ENCODE measurements at places on chromosomes 3 and 15.

DNA sequence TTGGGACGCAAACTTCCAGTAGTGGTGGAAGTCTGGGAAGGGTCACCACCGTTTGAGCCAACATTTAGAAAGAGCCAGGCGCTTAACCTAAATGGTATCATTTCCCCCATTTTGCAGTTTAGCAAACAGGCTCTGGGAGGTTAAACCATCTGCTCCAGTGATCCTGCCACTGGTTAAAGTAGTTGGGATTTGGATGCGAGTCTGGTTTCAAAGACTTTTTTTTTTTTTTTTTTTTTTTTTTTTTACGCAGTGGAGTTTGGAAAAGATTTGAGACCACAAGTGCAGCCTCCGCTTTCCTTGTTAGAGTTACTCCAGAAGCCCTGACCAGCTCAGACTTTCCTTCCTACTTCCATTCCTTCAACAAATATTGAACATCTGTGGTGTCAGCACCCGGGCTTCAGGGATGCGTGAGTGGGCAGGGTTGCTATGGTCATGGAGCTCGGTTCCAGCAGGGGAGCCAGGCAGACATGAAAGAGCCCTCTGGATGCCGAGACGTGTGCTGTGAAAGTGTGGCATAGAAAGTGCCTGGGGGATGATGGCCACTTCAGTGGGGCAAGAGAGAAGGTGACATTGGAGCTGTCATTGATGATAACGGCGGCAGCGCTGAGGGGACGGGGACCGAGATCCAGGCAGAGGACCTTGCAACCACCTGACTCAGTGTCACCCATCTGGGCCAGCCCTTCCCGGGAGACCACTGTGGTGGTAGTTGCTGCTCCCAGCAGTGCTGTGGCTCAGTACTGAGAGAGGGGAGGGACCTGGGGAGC, 1.1 kb upstream of the RNU6-1 start:
- peak; percentile 80 for DNase-seq

GRCh38 chr3:169662843-169663160, 710 bp downstream of the MECOM start:
- DNase-seq = peak; percentile 92

- DNase-seq = no peak
Measured at GRCh38 chr3:194083637-194084224, 52.2 kb upstream of the HES1 start.

GRCh38 chr3:72659596-72659995, 188.6 kb downstream of the SHQ1 start:
- DNase-seq = peak; percentile 32

DNA sequence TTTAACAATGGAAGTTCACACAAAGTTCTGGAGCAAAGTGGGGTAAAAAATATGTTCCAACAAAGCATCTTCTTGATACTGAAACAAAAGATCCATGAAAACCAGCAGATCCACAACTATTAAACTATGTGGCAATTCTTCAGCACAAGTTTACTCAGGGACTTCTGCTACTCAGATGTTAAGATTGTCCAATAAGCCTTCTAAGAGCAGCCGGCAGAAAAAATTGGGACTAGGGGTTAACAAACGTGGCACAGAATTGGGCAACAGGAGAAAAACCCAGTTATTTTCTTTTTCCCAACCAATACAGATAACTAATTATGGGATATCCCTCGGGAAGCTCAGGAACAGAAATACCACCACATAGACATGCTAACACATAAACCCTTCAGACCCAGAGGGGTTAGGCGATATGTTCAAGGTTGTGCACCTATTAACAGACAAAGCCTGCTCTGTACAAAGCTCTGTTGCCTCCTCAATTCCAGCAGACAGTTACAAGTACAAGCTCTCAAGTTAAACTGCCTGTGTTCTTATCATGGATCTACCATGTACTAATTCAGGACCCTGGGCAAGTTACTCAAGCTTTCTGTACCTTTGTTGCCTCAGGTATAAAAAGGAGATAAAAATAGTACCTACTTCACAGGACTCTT, 6.8 kb downstream of the SSR3 start:
- DNase-seq = no peak

DNA sequence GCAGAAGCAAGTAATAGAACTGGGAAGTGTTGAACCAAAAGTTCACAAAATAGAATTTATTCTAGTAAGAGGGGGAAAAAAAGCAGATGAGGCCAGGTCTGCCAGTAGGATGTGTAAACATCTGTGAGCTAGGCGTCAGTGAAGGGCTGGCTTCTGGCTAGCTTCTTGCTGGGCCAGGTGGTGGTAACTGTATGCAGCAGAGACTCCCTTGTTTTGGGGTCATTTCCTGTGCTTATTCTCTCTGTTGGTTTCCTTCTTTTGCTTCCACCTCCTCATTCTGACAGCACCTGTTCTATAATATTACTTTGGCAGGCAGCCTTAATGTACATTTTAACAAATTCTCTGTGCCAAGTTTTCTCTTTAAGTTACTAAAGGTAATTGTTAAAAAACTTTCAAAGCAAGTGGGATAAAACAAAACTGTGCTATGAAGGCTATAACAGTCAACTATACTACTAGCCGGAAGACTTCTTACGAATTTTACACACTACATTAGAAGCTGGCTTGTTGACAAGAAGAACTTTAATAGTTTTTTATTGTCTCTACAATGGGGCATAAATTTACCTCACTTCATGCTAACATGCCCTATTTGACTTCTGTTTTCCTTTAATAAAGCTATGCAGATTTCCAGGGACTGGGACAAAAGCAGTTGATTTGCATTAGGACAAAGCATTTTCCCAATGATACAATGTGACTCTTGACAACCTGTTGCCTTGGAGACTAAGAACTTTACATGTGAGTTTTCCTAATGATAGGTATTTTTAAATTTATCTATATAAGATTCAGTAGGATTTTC, 318.8 kb upstream of the NAALADL2 start:
- peak; percentile 55 for DNase-seq

GRCh38 chr15:44159492-44159891, 35.6 kb downstream of the FRMD5 start:
- no peak for DNase-seq

- no peak for DNase-seq
Measured at GRCh38 chr3:158768361-158768787, 33.5 kb upstream of the MFSD1 start.

DNA sequence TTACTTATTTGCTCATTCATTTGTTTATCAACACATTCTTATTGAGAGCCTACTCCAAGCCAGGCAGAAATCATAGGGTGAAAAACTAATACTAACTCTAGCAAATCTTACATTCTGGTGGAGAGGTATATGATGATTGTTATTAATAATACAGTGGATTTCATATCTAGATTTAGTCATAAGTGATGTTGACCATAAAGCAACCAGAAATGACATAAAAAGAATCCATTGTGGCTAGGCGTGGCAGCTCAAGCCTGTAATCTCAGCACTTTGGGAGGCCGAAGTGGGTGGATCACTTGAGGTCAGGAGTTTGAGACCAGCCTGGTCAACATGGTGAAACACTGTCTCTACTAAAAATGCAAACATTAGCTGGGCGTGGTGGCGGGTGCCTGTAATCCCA, 26.2 kb upstream of the IL20RB start:
- DNase-seq = no peak

DNA sequence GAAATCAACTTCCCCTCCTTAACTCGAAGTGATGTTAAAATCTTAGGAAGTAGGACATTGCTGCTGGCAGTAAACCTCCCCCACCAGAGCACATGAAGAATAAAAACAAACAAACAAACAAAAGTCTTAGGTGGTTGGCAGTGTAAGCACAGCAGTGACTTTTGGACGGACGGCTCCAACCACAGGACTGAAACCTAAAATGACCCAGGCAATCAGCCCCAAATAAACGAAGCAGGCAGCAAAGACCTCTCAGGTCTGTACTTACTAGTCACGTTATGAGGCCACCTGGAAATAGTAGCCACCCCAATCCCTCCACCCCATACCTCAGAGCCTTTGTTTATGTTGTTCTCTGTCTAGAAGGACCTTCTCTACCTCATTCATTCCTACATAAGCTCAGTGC, 33.5 kb upstream of the HES1 start:
- no peak for DNase-seq

GRCh38 chr3:119293105-119293870, 895 bp upstream of the ARHGAP31 start:
- DNase-seq = no peak

DNA sequence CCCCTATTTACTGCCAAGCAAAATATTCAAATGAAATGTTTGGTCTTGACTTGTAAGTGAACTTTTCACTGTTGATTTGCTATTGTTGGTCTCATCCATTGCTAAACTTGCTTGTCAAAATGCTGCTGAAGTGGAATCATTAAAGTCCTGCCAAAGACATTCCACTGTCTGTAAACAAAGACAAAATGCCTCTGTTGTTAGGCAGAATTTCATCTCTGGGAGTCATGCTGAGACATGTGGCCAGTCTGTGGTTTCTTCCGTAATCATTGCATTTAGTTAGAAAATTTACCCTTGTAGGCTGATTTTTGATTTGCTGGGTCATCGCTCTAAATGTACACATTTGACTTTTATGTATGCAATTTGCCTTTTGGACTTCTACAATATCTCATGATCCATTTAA, 577.7 kb downstream of the MECOM start:
- no peak for DNase-seq

DNA sequence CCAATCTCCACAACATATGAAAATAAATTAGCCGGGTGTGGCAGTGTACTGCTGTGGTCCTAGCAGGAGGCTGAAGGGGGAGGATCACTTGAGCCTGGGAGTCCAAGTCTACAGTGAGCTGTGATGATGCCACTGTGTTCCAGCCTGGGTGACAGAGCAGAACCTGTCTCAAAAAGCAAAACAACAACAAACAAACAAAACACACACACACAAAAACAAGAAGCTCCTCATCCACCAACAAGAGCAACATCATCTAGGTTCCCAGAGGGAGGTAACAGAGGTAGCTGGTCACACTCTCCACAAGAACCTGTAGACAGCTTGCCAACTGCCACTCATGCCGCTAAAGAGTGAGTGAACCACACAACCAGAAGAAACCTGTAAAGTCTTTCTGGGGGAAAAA, 34.8 kb downstream of the PTPN9 start:
- DNase-seq = no peak

DNA sequence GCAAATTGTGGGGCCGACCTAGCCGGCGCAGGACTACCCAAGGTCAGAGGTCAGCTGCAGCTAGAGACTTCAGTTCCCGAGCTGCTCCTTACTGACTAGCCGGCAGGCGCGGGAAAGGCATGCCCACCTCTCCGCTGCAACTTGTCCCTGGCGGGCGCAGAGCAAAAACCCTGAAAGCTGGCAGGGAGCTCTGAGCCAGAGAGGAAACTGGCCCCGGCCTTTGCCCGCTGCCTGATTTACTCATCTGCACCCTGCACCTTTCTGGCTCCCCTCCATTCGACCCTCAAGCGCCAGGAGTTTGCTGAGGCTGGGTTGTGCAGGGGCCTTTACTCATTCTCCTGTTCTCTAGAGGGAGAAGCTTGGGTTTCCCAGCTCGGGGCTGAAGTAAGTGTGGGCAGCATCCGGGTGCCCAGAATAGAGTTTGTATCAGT, 1.5 kb downstream of the ZIC4 start:
- no peak for DNase-seq

- peak; percentile 7 for DNase-seq
Measured at GRCh38 chr3:15557511-15557946, 36.0 kb upstream of the COLQ start.

GRCh38 chr3:55487381-55488241, 505 bp upstream of the WNT5A start:
- DNase-seq = peak; percentile 71

- peak; percentile 69 for DNase-seq
Measured at GRCh38 chr3:10008588-10009344, 17.5 kb upstream of the FANCD2 start.

GRCh38 chr3:134155446-134155845, 95.2 kb downstream of the RYK start:
- DNase-seq = no peak

GRCh38 chr15:98668566-98669308, 20.4 kb downstream of the IGF1R start:
- no peak for DNase-seq

DNA sequence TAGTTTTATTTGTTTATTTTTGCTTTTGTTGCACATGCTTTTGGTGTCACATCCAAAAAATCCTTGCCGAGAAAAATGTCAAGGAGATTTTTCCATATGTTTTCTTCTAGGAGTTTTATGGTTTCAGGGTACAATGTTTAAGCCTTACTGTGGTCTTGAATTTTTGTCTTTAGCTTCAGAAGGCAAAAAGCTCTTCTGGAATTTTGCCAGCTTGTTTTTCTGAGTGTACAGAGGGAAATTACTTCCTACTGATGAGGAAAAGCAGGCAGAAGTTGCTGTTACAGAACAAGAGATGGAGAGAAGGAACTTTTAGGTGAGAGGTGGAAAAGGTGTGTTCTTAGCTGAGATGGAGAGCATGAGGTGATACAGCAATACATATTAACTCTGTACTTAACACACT, 59.6 kb downstream of the UBE2E2 start:
- no peak for DNase-seq

- DNase-seq = no peak
Measured at GRCh38 chr3:142275856-142276255, 50.5 kb upstream of the GK5 start.

GRCh38 chr3:42012935-42013690, 51.2 kb upstream of the ULK4 start:
- peak; percentile 58 for DNase-seq

- no peak for DNase-seq
Measured at GRCh38 chr3:73603762-73604171, 21.0 kb downstream of the PDZRN3 start.

DNA sequence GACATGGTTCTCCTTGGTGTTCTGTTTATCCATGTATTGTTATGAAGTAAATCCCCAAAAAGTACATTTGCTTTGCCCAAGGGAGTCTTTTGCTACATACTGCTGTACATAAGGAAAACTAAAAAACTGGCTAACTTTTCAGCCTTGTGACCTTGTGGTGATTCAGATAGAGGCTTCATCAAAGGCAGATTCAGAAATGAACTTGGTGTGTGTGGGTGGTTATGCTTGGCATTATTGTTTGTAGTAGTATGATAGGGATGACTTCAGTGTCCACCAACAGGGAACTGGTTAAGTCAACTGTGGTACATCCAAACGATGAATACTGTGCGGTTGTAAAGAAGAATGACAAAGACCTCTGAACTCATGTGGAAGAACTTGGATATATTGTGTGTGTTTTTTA, 75.6 kb upstream of the CHRNB4 start:
- no peak for DNase-seq

- no peak for DNase-seq
Measured at GRCh38 chr3:9231471-9231870, 18.0 kb downstream of the SRGAP3 start.

DNA sequence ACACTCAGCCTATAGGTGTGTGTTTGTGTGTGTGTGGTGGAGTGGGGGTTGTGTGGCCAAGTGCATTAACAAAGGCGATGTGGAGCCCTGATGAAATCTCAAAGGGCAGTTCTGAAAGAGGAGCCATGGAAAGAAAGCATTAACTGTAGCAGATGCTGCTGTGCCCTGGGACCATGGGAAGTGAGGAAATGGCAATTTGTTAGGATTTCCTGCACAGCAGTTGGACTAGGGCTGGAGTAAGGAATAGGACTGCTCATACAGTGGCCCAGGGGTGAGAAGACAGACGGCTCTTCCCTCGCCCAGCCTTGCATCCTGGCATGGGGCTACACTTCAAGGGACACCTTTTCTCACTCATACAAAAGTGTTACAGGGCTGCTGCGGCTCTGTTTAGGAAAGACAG, 12.3 kb upstream of the ZBTB38 start:
- no peak for DNase-seq

GRCh38 chr3:168061332-168061996, 34.3 kb downstream of the GOLIM4 start:
- no peak for DNase-seq
